Stimulated activated CD8-positive, alpha-beta memory T cell treated with anti-CD3 and anti-CD28 coated beads, Interleukin-12 subunit alpha, Interleukin-12 subunit beta, amount 100 ng/mL, for 4 hours (primary cell): ENCODE measurements at places on chromosomes 2 and 18.

DNA sequence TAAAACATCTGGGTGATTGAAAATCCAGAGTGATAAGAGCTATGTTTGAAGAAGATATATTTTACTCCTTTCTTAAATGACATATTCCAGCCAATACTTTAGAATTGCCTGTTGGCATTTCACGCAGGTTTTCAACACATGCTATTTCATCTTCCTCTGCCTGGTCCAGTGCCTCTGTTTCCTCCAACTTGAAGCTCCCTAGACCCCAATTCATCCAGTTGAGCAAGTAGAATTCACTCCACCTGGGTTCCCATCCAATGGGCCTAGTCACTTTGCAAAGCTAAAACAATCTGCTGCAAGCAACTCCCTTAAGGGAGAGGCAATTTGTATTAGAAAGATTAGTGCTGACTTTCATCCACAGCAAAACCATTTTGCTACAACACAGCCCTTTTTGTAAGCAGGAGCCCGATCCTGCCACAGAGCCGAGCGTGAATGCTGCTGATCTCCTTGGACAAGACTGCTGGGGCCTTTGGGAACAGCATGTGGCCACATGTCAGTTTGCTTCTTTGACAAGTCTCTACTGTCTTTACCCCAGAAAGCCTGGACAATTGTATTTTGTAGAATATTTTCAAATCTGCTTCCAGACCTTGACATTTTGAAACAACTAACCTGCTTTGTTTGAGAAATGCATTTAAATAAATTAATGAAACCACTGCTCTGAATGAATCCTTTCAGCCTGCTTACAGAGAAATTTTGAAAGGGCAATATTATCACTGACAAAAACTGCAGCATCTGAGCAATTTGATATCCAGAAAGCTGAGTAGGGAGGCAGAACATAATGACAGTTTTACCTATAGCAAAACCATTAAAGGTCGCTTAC lies 259.1 kb downstream of the TDRD15 start:
- DNase-seq = no peak

DNA sequence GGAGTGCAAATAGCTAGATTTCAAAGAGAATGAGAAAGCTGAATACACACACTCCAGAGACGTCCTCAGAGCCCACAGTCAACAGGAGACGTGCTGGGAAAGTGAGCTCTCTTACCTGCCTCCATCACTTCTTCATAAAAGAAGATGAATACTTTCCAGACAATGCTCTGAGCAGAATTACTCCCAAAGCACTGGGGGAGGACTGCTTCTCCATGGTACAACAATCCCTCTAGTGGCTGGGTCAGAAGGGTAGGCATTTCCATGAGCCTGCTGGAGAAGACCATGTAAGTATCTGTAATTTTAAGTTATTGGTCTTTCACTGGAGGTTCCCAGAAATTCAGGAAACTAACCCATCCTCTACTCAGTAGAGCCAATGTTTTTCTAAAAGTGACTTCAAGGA lies 190.3 kb downstream of the RBM43 start:
- no peak for DNase-seq

DNA sequence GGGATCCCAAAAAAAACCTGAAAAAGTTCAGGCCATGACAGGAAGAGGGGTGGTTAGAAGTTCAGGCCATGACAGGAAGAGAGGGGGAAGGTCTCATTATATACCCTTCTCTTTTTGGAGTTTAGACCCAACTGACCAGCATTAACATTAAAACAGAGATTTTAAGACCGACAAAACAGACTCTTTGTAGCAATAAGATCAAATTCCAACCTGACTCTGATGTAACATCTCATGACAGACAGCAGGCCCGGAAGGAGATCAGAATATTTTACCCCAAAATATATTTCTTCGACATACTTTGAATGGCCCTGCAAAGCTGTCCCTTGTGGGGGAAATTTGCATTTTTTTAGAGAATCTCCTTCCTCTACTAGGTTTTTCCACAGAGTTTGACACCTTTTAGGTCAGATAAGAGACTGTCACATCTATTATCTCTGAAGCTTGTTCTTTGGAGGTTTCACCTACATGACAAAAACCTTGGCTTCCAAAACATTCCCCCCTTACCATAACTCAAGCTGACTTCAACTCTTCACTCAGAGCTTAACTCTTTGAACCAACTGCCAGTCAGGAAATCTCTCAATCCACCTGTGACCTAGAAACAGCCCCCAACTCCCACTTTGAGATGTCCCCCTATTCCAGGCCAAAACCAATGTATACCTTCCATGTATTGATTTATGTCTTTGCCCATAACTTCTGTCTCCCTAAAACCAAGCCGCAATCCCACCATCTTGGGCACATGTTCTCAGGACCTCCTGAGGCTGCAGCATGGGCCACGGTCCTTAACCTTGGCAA lies 51.0 kb upstream of the B3GNT2 start:
- no peak for DNase-seq

- DNase-seq = no peak
These were observed 102.1 kb downstream of the LRP2 start for GRCh38 chr2:169260246-169260645.

- no peak for DNase-seq
These were observed 122.6 kb upstream of the STK17B start for GRCh38 chr2:196293751-196294515.

DNA sequence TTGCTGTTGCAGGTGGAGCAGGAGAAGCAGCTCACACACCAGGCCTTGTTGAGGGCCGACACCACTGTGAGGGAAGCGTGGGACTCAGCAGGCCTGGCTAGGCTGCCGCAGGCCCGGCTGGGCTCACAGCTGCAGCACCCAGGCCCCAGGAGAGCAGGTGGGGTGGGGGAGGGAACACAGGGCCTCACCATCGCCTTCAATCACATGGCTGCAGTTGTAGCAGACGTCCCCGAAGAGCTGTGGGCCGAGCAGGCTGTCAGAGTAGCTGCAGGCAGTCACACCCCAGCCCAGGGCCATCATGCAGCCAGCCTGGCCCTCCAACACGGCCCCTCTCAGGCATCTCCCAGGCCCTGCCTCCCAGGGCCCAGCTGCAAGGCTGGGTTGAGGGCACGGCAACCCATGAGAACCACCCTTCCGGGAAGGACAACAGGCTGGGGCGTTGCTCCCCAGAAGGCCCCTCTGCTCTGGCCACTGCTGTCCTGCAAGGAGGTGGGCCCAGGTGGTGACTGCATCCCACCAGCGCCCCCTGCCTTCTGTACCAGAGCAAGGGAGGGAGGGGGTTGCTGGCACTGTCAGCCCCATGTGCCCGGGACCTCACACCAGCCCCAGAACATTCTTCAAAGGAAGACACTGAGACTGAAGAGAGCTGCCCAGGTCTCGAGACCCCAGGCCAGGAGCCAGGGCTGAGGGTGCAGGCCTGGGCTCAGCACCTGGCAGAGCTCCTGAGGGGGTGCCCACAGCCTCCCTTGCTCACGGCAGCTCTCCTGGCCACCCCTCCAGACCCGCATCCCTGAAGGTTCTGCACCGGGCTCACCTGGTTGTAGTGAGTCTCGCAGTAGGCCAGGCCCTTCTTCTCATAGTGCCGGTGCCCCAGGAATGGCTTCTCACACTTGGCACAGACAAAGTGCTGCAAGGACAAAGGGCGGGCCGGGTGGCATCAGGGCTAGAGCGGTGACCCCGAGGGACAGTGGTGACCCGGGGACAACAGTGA lies 5.6 kb upstream of the GPR17 start:
- DNase-seq = no peak

DNA sequence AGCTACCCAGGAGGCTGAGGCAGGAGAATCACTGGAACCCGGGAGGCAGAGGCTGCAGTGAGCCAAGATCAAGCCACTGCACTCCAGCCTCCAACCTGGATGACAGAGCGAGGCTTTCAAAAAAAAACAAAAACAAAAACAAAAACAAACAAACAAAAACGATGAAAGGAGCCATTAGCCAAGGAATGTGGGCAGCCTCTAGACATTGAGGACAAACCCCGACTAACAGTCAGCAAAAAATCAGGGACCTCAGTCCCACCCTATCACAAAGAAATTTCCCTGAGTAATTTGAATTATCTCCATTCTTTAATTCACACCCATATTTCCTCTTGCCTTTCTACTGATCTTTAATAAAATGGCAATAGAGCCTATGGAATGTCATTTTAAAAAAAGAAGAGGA lies 75.8 kb downstream of the MBD2 start:
- DNase-seq = no peak

GRCh38 chr2:209648714-209649113 lies 122.9 kb upstream of the UNC80 start:
- DNase-seq = no peak

DNA sequence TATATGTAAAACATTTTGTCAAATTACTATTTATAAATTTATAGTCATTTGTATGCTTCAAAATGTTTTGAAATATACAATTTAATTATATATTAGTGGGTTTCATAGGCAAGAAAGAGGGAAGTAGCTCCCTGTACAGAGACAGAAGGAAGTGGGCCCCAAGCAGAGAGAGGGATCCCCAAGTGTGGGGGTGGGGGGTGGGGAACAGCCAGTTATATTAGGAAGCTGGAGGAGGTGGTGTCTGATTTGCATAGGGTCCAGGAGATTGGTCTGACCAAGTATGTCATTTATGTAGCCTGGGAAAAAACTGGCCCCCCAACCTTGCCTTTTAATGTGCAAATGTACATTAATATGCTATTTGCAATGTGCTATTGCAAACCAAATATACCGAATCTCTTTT lies 76.5 kb upstream of the ZSWIM2 start:
- DNase-seq = no peak

DNA sequence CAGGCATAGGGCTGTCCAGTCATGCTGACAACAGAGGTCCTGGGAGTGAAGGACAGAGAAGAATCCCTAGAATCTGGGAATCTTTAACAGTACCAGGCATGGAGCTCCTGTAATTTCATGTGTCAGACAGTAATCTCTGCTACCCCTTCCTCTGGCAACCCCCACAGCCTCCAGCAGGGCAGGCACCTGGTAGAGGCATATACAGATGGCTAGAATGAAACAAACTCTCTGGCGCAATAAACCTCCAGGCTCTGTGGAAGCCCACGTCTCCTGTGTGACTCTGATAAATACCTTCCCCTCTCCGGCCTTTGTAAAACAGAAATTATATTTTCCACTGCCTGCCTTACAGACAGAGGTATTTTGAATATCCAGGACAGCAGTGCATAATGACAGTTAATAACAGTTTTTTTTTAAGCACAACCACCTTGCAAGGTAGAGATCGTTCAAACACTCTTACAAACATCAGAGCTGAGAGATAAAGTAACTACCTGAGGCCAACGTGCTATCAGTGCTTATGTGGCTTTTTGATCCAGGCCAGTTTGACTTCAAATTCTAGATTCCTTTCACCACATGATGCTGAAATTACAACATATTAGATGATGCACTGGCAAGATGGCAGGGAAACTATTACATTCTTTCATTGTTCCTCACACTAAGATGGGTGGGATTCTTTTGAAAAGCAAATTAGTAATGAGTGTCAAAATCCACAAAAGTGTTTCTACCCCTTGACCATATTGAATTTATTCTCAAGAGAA lies 47.7 kb upstream of the TMEM247 start:
- DNase-seq = no peak

DNA sequence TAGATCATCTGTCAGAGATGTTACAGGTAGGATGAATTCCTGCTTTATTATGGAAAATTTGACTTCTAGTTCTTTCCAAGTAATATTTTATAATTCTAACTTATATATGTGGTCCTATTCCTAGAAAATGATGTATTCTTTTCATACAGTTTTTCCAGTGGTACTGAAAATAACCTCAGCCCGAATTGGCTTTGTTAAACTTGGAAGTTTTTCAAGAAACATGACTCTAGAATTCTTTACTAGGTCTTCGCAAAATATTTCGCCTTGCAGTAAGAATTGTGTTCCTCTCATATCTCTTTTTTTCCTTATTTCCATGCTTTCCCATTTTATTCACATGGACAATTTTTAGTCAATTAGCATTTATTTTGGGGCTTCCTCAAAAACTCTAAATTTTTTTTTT lies 60.5 kb downstream of the BMPR2 start:
- DNase-seq = no peak

- DNase-seq = no peak
These were observed 163.6 kb upstream of the ALKAL2 start for GRCh38 chr2:451495-451894.

GRCh38 chr18:77551055-77551454 lies 301.4 kb downstream of the GALR1 start:
- no peak for DNase-seq

GRCh38 chr18:57930476-57930875 lies 113.5 kb upstream of the NEDD4L start:
- no peak for DNase-seq

DNA sequence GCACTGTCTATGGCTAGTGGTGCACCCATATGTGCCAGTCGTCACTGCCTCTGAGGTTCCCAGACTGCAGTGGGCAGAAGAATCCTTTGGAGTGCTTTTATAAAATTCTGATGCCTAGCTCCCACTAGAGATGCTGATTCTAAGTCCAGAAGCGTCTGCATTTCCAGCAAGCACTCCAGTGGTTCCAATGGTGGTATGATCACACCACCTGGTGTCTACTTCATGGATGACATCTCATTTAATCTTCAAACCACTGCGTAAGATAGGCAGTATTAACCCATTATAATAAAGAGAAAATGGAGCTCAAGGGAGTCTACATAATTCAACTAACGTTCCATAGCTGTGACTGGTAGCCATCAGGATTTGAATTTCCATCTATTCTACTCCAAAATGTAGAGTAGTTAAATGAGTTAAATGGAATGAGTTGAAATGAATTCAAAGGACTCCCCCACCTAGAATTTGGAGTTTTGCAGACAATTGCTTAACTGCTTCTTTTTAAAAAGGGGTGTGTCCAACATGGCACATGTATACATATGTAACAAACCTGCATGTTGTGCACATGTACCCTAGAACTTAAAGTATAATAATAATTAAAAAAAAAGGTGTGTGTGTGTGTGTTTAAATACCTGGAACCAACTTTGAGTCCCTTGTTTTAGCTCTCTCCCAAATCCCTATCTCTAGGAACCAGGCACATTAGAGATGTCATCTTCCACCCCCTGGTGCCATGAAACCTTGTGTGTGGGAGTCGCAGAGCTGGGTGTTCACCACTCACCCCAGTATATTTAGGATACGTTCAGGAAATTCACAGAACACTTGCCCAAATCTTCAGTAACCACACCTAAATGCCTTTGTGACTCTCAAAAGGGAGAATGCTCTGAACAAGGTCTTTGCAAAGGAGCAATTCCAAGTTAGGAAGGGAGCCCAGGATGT lies 14.1 kb downstream of the LAMA3 start:
- no peak for DNase-seq

GRCh38 chr2:191014653-191015020 lies 666 bp upstream of the STAT1 start:
- no peak for DNase-seq

DNA sequence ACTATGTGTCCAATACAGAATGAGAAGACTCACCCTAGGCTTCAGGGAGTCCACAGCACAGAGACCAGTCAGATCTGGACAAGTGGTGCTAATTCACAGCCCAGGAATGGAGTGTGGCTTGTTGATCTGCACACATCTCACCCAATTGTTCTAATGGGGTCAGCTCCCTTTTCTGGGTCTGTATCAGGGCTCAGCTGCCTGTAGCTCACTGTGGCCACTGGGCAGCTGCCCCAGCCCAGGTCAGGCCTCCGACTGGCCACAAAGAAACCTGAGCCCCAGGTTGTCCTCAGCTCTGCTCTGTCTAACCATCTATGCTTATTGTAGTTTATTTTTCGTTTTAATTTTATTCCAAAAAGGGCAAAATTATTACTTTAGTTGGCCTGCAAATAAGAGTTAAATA lies 202.3 kb upstream of the RAB6C start:
- DNase-seq = no peak

- no peak for DNase-seq
These were observed 183.5 kb downstream of the KIAA1328 start for GRCh38 chr18:37012452-37012851.
